ENCODE measurements at places on chromosomes 16 and 17.

DNA sequence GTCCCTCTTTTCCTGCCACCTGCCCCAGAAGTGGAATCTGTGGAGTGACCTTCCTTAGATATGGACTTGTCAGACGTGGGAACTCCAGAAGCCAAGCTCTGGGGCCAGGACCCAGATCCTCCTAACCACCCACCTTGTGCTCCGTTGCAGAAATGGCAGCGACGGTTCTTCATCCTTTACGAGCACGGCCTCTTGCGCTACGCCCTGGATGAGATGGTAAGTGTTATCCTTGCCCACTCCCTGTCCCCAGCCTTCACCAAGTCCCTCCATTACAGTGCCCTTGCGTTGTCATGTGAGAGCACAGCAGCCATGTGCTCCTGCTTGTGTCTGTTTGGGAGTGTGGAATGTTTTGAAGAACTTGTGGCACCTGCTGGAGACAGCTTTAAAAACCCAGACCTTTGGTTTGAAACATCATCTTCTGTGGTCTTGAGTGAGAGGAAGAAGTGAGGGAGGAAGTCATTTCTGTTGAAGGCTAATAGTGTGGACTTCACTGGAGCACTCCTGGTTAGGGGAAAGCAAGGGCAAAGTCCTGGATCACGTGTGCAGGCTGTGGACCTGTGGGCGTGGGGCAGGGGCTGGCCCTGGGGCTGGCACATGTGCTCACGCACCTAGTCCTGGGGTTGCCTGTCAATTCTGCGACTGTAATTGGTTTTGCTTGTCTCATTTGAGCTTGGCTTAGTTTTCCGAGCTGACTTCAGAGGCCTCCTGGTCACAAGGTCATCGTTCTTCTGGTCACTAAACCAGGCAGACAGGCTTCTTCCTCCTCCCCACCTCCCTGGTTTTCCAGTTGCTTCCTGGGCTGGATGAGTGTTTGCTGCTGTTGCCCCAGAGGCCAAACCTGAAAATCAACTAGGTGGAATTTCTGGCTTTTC is 35.8 kb downstream of the MPRIP start:
- no peak for DNase-seq

- DNase-seq: peak; percentile 50
Measured at GRCh38 chr17:36949461-36949927, 740 bp downstream of the AATF start.

- no peak for DNase-seq
Measured at GRCh38 chr17:4334332-4334731, 32.1 kb downstream of the UBE2G1 start.

- no peak for DNase-seq
Measured at GRCh38 chr16:56343661-56344517, 81.5 kb downstream of the AMFR start.

DNA sequence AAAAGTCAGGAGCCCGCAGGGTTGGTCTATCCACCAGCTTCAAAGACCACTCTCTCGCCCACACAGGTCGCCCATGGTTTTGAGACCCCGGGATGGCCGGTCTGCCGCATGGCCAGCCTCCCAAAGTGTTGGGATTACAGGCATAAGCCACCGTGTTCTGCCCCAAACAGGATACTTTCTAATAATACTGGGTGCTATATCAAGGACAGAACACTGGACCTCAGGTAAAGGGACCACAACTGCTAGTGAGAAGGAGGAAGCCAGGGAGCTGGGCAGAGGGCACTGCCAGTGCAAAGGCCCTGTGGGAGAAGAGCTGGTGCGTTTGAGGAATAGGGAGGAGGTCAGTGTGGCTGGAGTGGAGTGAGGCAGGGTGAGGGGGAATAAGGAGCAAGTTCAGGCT is 34.1 kb downstream of the IL21R start:
- no peak for DNase-seq

GRCh38 chr17:35287286-35287811 is 44.5 kb downstream of the SLFN5 start:
- DNase-seq: no peak

DNA sequence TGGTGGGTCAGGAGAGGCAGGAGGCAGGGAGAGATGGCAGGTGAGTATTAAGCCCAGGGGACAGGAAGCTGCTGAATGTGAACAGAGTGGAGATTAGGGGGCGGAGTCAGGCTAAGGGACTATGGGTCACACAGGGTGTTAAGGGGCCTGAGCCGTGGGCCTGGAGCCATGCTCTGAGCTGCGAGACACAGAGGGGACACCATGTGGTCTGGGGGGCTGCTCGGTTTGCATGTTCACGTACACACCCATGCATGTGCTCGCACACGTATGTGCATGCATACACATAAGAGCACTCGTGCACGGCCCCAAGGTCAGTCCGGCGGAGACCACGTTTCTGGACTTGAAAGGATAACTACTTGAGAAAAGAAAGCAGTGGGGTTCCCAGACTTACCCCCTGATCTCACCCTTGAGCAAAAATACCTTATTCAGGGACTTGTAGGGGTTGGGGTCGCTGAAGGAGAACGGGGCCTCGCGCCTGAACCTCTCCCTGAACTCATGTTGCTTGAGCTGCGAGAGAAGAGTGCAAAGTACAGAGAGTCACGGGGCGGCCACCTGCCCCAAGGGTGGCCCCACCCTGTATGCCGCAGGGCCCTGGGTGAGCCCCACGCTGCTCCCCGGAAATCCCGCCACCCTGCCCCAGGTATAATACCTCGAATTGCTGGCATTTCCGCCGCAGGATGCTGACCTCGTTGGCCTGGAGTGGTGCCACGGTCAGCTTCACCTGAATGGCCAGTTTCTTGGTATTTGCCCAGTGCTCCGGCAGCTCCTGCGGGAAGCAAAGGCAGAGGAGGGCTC is 50.8 kb downstream of the DNAH17 start:
- DNase-seq: no peak

GRCh38 chr16:8639694-8640093 is 18.2 kb downstream of the METTL22 start:
- DNase-seq: no peak

DNA sequence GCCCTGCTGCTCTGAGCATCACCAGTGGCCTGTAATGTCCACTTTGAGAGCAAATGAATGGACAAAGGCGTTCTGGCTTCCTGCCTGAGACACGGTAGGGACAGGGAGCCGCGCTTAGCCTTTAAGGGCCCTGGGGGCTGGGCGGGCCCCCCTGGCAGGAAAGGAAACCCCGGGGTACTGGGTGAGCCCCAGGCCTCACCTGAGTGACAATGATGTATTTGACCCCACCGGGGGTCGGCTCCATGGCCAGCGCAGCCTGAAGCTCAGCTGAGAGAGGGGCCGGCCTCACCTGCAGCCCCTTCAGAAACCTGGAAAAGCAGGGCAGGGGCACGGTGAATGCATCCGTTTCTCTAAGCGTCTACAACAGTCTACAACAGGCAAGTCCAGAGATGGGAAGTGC is 2.2 kb upstream of the CYBA start:
- no peak for DNase-seq

GRCh38 chr17:74514632-74515334 is 16.5 kb downstream of the CD300LB start:
- peak; percentile 6 for DNase-seq

- no peak for DNase-seq
Measured at GRCh38 chr16:11320170-11320569, 25.1 kb upstream of the RMI2 start.

DNA sequence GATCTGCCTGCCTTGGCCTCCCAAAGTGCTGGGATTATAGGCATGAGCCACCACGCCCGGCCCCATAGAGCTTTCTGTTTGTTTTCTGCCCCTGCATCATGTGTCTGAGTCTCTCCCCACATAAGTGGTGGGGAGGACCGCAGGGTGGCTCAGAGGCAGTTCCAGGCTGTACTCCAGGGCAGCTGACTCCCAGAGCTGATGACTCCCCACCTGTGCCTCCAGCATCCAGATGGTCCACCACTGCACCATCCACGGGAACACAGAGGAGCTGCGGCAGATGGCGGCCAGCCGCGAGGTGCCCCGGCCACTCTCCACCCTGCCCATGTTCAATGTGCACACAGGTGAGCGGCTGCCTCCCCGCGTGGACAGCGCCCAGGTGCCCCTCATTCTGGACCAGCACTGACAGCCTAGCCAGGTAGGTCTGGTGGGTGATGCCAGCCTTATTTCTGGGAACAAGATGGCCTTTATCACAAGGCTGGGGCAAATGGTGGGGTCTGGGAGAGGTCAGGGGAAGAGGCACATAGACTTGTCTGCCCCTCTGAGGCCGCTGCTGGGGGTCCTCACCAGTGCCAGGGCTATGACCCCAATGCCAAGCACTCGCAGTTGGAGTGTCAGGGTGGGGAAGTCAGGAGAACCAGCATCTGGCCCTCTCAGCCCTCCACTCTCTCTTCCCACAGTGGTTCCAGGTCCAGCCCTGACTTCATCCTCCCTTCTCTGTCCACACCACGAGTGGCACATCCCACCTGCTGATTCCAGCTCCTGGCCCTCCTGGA is 9.4 kb downstream of the SGCA start:
- DNase-seq: no peak

DNA sequence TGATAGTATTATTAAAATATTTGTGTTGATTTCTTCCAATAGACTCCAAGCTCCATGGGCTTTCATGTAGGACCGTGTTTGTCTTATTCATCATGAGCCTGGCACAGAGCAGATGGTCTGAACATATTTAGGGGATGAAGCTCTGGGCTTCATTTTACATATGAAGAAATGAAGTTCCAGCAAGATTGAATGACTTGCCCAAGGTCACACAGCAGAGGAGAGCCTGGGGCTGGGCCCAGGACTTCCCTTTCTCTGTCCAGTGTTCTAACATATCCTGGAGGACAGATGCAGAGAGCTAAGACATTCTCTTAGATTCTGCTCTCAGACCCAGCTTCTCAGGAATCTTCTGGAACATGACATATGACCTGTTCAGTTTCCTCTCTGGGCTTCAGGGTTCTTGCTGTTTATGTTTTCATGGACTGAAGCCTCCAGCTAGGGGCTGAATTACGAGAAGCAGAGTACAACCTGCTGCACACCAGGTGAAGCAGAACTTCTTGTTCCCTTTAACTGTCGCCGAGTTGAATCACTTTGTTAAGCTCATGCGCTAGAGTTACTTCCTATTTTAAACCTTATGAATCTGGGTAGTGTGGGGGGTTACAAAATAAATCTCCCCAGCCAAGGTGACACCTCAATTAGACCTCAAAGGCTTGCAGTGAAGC is 53.6 kb downstream of the GPRC5B start:
- DNase-seq: no peak

DNA sequence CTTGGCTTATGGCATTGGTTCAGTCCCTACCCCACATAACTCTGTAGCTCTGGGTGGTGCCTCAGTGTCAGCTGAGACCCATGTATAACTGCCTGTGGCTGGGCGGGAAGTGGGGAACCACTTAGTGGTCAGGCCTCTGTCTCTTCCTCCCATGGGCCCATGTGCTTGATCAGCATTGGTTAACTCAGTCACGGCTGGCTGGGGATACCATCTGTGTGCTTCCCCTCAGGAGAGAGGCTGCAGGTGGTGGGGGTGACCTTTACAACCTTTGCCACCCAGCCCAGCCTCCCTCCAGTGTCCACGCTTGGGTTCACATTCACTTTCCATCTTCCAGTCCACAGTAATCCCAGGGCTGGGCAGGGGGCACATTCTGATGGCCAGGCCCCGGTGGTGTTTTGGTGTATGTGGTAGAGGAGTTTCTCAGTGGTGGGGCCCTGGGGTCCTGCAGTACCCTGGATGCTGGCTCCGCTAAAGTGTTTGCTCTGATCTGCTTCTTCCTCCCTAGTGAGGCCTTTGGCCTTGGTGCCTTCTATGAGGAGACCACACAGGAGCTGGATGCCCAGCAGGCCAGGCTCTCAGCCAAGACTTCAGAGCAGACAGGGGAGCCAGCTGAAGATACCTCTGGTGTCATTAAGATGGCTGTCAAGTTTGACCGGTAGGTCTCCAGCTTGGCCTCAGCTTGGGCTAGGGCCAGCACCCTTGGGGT is 10.2 kb upstream of the NFATC3 start:
- no peak for DNase-seq

DNA sequence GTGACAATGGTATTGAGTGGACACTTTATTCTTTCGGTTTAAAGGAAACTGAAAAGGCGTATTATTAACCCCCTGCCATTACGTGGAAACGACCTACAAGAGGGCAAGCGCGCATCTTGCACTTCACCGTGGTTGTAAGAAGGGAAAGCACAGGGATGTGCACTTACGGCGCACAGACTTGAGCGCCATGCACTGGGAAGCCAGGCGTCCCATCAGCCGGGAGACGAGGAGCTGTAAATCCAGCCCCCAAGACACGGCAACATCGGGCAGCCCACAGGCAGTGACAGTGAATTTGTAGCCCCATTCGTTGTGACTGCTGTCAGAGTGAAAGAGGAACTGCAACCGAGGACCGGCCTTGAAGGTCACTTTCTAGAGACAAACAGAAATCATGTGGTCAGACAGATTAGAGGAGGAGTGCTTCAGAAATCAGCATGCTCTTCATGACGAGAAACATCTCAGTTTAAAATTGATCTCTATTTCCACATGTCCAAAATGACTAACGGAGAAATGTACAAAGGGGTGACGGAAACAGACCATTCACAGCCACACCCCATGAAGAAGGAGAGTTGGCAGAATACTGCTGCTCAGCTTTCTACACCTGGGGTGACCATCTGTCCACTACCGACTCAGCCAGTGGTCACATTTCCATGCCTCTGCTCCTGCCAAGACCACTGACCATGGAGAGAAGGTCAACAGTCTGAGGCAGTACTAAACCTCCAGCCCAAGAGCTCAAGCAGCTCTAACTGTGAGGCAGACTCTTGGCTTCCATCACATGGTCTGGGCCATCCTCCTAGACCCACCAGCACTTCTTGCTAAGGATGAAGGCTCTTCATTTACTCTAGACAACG is 68.6 kb downstream of the ZZEF1 start:
- DNase-seq: peak; percentile 90

- no peak for DNase-seq
Measured at GRCh38 chr16:85211271-85211801, 99.1 kb upstream of the CIBAR2 start.

- no peak for DNase-seq
Measured at GRCh38 chr16:78916928-78917545, 683.5 kb downstream of the MAF start.

DNA sequence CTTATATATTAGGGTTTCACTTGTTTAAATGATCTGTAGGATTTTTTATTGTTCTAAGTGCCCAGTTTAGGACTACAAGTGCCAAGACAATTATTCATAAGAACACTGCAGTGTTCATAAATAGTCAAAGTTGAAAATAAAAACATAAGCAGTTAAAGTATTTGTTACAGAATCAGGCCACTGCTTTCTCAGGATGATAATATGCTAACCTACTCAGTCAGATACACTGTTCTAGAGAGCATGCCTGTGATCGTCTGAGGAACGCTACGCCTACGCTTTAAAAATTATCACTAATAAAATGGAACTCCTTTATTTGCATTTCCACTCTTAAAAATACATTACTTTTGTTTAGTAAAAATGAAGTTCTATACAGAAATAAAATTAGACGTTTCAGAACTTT is 37.4 kb upstream of the TRAP1 start:
- no peak for DNase-seq

GRCh38 chr17:60256174-60256573 is 106.4 kb downstream of the CA4 start:
- DNase-seq: no peak

GRCh38 chr16:88274847-88275246 is 107.9 kb upstream of the ZNF469 start:
- no peak for DNase-seq

- DNase-seq: no peak
Measured at GRCh38 chr17:9512323-9513168, 63.1 kb downstream of the STX8 start.

GRCh38 chr16:27531186-27531585 is 18.5 kb downstream of the GTF3C1 start:
- DNase-seq: no peak
